ENCODE measurements at places on chromosomes 11 and 22.

DNA sequence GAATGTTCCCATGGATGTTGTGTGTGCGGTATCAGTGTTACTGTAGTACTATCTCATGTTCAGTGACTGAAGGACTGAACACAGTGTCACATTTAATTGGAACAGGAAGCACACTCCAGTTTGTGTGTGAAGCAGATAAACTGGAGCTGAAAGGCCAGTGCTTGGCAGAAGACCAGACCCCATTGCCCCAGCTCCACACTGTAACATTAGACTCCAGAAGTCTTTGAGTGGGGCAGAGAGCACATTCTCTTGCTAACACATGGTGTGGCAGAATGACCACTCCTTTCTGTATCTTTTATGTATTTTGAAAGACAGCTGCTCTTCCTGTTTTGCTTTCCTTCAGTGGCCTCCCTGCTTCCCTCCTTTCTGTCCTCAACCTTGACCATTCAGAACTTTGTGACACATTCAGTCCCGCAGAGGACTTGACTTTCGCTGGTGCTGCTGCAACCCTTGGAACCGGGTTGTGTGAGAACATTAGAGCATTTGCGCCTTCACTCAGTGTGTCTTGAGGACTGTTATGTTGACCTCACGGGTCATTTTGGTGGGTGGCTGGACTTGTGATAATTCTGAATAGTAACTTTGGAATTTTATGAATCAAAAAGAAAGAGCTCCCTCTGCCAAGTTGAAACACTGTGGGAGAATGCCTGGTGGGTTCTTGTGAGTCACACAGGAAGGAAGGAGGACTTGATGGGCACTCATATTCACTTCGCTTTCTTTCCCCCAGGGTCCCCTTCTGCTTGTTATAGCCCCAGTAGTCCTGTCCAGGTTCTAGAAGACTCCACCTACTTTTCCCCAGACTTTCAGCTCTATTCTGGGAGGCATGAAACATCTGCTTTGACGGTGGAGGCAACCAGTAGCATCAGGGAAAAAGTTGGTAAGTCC lies 26.4 kb downstream of the AMOTL1 start:
- peak; percentile 99 for DNase-seq

DNA sequence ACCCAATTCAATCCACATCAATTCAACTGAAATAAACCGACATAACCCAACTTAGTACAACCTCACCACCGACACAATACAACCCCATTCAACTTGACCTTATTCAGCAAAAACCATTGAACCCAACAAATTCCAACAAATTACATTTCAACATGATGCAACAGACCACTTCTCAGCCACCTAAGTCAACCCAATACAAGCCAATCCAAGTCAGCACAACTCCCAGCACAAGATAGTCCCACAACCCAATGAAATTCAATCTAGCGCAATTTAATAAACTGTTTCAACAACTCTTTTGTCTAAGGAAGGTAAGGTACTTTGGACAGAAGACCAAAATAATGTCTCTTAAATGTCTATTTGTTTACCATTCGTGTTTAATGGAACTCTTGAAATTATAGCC lies 226.0 kb downstream of the MIAT start:
- no peak for DNase-seq

- peak; percentile 81 for DNase-seq
Observed at GRCh38 chr22:47094861-47095330, 332.4 kb downstream of the TBC1D22A start.

DNA sequence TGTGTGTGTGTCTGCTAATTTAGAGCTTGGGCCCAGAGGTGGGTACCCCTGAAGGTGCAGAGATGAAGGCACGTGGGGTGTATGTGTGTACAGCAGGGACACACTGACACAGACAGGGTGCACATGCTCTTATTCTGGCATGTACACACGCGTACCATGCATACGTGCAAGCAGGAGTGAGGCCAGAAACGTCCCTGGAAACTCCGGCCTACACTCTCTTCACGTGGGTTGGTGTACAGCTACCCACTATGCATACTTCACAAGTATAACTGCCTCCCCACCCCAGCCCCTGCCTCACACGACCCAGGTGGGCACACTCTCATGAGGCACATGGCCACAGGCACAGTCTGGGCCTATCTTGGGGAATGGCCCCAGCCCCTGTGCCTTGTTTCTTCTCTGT lies 27.5 kb upstream of the JAM3 start:
- no peak for DNase-seq

- DNase-seq, result no peak
Observed at GRCh38 chr22:50713571-50714056, 24.4 kb upstream of the ACR start.

DNA sequence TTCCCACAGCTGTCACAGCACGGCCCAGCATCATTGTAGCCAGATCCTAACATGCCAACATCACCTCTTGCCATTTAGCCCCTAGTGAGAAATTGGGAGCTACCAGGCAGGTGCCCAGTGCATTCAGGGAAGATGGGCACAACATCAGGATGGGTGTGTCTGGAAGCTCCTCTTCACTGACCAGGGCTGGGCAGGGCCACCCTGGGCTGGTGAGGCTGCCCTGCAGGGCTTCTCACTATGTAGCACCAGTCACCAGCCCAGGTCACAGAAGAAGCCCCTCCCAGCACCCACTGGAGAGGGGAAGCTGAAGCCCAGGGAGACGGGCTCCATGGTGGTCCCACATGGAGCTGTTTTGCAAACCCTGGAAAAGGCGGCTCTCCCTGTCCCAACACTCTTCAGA lies 13.9 kb downstream of the ZNF74 start:
- DNase-seq, result no peak

DNA sequence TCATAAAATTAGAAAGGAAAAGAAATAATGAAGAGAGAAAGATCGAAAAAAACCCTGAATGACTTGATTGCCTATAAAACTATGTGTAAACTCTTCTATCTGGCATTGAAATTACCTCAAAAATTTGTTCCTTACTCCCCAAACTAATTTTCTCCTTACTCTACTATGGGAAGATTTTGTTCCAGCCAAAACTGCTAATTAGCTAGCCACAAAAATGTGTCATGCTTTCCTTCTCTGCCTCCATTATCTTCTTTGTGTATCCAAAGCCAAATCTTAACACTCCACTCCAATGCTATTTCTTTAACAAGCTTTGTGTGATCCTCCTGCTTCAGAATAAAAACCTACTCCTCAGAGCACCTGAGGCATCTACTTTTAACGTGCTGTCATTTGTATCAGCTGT lies 831.2 kb downstream of the METTL15 start:
- DNase-seq, result peak; percentile 69

- no peak for DNase-seq
Observed at GRCh38 chr22:25666308-25666707, 75.7 kb upstream of the MYO18B start.

GRCh38 chr11:58622344-58622743 lies at the start of gene CNTF:
TSS of gene CNTF (plus strand) at chr11:58622665. CDS start at chr11:58622753, 88 bp downstream.
- DNase-seq, result peak; percentile 42

- peak; percentile 90 for DNase-seq
Observed at GRCh38 chr11:66316849-66317251, at the start of gene CD248. TSS of gene CD248 (minus strand) at chr11:66317044. CDS start at chr11:66317027, 17 bp downstream.

DNA sequence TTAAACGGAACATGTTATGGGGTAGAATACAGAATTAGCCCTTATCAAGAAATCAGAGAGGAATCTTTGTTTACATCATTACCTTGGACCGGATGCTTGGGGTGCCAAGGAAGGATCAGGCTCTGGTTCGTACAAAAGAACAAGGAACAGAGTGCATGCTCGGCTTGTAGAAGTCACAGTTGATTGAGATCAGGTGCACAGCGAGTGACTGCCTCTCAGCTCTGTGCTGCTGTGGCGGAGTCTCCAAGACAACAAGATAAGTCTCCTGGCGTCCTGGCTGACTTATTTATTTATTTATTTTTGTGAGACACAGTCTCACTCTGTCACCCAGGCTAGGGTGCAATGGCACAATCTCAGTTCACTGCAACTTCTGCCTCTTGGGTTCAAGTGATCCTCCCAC lies 31.8 kb downstream of the GLB1L2 start:
- DNase-seq, result no peak

DNA sequence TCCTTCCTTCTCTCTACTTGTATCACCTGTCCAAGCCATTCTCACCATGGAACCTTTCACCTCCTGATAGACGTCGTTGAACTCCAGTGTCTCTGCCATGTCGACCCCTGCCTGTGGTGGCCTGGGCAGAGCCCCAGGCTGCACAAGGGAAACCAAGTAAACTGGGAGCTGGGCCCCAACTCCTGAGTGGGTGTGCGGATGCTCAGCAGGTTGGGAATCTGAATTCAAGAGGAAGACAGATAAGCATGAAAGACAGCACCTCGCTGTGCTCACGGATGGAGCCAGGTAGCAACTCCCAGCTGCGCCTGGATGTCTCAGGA lies 709 bp downstream of the SSRP1 start:
- no peak for DNase-seq

GRCh38 chr11:60512651-60513225 lies 2.5 kb upstream of the MS4A13 start:
- no peak for DNase-seq

GRCh38 chr22:43726322-43726721 lies 85.8 kb downstream of the EFCAB6 start:
- no peak for DNase-seq

DNA sequence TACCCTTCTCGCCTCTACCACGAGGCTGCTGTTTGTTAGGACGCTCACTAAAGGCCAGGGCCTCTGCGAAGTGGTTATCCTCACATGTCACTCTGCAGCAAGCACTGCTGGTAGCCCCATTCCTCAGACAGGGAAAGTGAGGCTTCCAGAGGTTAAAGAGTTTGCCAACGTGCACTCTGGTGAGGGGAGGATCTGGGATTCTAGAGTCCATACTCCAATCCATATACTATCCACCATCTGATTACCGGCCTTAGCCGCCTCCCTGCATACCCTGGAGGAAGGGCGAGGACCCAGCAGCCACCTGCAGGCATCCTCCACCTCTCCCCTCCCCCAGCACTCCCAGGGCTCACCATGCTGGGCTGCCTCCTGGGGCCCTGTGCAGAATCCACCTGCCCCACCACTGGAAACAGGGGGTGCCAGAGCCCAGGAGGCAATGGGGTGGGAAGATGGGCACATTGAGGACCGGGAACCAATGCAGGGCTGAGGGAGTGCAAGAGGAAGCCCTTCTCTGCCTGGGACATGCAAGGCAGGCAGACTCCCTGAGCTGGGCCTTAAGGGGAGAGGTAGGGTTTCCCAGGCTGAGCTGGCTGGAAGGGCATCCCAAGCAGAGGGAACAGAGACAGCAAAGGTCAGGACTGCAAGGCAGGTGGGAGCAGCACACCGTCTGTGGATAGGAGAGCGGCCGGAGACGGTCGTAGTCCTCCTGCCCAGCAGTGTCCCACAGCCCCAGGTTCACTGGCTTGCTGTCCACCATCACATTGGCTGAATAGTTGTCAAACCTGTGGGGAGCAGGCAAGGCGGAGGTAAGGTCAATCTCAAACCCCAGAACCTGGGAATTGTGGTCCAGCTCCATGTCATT lies 11.7 kb downstream of the RAC2 start:
- DNase-seq, result no peak

DNA sequence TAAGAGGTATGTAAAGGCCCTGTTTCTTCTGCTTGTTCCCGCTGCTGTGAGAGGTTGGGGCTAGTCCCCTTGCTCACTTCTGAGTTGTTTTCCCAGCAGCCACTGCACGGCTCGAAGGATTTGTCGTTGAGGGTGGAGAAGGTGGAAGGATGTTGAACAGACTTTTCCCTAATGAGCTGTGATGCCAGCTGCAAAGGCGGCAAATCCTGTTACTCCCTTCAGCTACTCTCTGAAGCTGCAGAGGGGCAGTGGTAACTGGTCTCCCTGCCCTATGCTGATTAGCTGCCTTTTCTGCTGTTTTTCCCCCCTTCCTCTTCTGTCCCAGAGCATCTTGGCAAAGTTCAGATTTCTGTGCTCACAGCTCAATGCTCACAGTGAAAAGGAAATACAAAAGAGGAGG lies 90.4 kb upstream of the SLC25A18 start:
- DNase-seq, result no peak

DNA sequence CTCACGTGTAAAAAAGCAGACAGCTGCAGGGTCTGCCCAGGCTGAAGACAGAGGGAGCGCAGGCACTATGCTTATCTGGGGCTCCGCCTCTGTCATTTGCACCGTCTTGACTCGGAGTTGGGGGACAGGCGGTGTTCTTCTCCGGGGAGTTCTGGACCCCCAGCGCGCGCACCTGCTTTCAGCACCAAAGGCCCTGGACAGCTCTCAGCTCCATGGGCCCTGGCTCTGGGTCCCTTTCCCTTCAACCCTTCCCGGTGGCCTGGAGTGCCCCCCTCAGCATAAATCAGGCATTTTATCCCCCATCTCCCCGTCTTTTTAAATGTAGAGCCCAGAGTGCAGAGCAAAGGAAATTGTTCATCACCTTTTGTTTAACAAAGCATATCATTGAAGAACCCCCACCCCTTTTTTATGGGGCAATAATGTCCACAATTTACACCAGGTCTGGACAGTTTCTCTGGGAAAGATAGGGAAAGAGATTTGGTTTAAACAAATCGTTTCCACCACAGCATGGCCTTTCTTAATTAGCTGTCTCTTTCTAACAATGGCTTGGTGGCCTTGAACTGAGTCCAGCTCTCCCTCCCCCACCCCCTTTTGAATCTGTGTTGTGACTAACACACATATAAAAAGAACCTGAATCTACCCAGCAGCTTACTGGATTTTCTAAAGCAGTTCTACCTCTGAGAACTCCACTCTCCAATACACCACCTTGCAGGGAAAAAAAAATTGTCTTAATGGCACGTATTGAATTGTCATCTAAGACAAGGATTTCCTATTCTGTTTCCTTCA lies 1.7 kb downstream of the SEZ6L start:
- DNase-seq, result no peak

- no peak for DNase-seq
Observed at GRCh38 chr22:22142661-22143060, 101.9 kb upstream of the VPREB1 start.

DNA sequence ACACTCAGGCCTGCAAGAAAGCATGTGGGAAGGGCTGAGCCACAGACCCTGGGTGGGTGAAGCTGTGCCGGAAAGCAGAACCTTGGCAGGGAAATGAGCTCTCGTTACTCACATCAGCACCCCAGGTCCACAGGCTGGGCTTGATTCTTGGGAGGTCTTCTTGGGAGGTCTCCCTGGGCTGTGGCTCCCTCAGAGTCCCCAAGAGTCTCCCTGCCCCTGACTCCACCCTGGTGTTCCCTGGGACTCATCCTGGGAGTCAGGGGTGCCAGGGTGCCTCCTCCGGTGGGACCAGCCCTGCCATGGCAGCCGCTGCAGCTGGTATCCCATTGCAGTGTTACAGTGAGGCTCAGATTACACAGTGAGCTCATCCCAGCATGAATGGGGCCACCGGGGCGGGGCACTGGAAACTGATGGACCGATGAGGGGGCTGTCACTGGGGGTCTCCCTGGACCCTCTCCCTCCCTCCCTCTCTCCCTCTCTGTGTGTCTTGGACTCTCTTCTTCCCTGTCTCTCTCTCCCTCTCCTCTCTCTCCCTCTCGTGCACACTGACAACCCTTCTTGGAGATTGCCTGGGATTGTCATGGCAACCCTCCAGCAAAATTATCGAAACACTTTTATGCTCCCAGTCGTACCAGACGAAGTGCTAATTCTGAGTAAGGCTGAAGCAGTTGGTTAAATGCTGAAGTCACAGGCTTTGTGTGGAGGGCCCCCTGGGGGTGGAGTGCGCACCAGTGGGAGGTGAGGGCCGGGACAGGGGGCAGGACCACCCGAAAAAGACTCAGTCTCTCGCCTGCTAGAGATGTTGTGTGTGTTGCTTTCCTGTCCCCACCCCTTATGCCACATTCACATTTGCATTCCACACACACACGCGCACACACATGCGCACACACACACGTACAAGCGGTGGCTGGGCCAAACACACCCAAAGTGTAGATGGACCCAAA lies 8.6 kb upstream of the C11orf96 start:
- DNase-seq, result peak; percentile 34

GRCh38 chr22:33879796-33880195 lies 40.5 kb downstream of the LARGE1 start:
- no peak for DNase-seq

GRCh38 chr22:46774980-46775849 lies 12.8 kb downstream of the TBC1D22A start:
- DNase-seq, result no peak

- DNase-seq, result no peak
Observed at GRCh38 chr11:132907651-132908413, 624.5 kb downstream of the OPCML start.
